HCEC 1CT (cell line): ENCODE measurements at places on chromosomes 12 and 14.
A peak's percentile ranks its signal among the peaks of the same experiment; 100 is the strongest.

- no peak for DNase-seq
Measured at GRCh38 chr12:95439461-95440230, 34.3 kb upstream of the METAP2 start.

GRCh38 chr12:116459011-116459875, 99.9 kb upstream of the MAP1LC3B2 start:
- no peak for DNase-seq

- DNase-seq = peak; percentile 89
Measured at GRCh38 chr12:26523708-26524150, 309.3 kb downstream of the ITPR2 start.

DNA sequence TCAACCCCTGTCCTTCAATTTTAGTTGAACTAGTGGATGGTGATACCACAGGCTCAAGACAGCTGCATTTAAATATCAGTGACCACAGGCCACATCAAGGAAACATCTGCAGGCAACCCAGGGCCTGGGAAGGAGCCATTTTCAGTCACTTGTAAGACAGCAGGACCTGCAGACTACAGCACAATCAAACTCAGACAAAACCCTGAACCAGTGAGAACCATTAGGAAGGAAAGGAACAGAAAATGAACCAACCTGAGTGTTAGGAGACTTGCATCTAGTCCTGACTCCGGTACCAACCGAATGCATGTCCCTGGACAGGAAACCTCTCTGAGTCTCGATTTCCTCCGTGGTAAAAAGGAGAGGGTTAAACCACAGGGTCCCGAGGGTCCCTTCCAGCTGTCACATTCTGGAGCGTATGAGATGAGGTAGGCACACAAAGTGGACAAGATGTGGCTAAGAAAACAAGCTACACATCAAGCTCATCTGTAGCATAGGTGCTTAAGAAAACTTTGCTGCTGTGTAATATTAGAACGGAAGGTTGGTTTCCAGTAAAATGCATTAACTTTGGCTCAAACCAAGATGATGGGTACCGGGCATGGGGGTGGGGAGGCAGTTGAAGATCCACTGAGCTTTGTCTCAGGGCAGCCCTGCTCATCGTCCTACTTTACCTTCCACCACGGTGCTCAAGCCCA, 1.6 kb upstream of the CDKN1B start:
- DNase-seq = no peak

GRCh38 chr14:35215110-35215813, 76.9 kb upstream of the PSMA6 start:
- peak; percentile 68 for DNase-seq

- DNase-seq = no peak
Measured at GRCh38 chr14:51806026-51807023, 54.1 kb upstream of the GNG2 start.

- DNase-seq = no peak
Measured at GRCh38 chr12:111069886-111070285, 149.5 kb upstream of the MYL2 start.

DNA sequence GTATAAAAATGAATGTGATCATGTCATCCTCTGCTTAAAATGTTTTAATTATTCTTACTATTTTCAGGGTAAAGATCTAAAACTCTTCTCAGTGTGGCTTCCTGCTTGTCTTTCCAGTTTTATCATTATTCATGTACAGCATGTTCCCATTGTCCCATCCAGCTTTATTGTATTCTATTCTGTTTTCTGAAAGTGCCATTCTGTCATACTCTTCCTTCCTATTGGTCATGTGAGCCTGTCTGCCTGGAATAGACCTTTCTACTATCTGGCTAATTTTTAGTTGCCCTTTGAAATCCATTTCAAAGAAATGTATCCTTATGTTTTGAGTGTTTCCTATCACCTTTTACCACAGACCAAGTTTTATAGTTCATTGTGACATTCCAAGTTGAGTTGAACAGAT, 34.9 kb downstream of the PALS1 start:
- DNase-seq = no peak

- peak; percentile 67 for DNase-seq
Measured at GRCh38 chr12:25972783-25973182, 14.3 kb downstream of the RASSF8 start.

GRCh38 chr12:57040211-57040610, 9.7 kb downstream of the MYO1A start:
- no peak for DNase-seq

GRCh38 chr14:61372842-61373555, 51.6 kb downstream of the PRKCH start:
- no peak for DNase-seq

DNA sequence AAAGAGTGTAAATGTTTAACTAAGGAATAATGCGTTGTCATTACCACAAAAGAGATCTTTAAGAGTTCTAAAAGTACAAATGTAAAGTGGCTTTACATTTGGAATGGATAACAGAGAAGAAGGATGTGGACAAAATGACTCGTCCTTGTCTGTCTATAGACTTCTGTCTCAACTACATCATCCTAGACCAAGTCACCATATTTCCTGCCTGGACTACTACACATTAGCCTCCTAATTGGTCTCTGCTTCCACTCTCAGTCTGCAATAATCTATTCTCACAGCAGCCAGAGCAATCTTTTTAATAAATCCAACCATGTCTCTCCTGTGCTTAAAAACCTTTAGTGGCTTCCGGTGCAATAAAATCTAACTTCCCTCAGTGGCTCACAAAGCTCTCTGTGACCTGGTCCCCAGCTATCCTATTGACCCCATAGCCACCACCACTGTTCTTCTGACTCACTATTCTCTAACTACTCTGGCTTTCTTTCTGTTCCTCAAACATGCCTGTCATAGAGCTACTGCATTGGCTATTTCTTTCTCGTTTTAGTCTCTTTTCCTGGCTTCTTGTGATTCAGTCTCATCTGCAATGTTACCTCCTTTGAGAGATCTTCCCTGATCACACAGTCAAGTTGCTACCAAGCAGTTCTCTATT, 91.1 kb downstream of the MYF5 start:
- DNase-seq = no peak

DNA sequence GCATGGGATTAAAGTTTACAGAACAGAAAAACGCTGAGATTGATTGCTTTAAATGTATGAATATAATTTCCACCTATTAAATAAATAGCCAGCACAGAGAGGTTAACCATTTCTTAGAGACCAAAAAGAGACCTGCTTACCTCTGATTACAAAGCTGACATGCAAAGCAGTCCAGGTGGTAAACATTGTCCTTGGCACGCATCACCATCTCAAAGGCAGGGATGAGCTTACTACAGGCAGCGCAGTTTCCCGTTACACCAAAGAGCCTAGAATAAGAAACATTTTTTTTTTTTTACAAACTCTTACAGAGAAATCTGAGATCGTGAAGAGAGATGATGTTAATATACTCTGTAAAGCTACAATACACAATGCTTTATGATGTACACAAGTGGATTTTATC, 45.7 kb downstream of the LMO3 start:
- DNase-seq = no peak

GRCh38 chr14:68312884-68313610, 479.8 kb downstream of the ZFP36L1 start:
- DNase-seq = no peak

- DNase-seq = no peak
Measured at GRCh38 chr12:131682510-131682895, 28.4 kb upstream of the SFSWAP start.

DNA sequence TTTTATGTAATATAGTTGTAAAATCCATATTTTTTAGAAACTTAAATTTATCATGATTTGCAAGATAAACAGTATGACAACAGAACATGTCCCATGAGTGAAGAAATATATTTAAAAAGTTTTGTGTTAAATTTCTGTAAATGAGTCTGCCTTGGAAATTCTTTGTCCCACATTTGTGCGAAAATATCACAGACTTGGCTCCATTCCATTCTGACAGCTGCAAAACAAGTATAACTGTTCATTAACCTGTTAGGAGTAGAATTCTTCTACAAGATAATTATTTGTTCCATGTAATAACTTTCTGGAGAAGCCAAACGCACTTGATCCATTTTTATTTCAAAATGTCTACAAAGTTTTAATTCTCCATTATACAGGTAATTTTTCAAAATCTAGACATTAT, 37.9 kb downstream of the MDM1 start:
- DNase-seq = no peak

GRCh38 chr12:13980538-13981295, 685 bp downstream of the GRIN2B start:
- no peak for DNase-seq

DNA sequence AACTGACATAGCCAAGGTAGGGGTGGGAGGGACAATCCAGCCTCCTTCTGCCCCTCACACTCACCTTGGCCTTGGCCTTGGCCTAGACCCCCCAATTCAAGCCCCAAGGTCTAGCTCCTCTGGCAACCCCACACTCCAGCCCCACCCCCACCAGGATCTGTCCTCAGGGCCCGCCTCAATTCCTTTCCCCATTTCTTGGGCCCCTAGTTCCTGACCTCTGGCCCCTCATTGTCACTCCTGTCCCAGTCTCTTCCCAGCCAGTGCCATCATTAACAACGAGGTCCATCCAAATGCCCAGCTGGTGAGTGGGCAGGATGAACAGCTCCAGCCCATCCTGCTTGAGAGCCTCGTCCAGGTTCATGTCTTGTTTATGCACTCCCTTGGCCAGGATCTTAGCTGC, 6.8 kb upstream of the GDF11 start:
- no peak for DNase-seq

DNA sequence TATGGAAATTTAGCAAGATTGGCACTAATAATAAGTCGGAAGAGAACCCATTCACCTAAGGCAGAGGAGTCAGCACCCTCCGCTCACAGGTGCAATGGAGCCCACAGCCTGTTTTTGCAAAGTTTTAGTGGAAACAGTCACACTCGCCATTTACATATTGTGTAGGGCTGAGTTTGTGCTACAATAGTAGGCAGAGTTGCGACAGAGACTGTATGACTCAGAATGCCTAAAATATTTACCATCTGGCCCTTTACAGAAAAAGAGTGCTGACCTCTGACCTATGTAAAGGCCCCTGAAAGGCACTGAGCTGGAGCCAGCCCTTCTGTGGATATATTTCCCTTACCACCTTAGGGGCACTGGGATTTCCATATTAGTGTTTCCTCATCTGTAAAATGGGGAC, 79.0 kb downstream of the PRIMA1 start:
- no peak for DNase-seq
